Activated T-cell treated with anti-CD3 and anti-CD28 coated beads, Interleukin-2, amount 50 U/mL, for 72 hours (primary cell): ENCODE measurements at places on chromosomes 7 and 10.

DNA sequence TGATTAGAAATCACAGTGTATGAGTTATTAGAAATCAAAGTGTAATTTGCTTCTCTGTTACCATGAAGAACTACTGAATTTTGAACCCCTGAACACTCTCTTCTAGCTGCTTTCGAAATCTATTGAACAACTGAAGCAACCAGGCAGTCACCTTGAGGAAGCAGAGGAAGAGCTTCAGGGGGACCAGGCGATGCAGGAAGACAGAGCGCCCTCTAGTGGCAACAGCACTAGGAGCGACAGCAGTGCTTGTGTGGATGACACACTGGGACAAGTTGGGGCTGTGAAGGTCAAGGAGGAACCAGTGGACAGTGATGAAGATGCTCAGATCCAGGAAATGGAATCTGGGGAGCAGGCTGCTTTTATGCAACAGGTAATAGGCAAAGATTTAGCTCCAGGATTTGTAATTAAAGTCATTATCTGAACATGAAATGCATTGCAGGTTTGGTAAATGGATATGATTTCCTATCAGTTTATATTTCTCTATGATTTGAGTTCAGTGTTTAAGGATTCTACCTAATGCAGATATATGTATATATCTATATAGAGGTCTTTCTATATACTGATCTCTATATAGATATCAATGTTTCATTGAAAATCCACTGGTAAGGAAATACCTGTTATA is 170.7 kb downstream of the HDAC9 start:
- peak; percentile 72 for DNase-seq

DNA sequence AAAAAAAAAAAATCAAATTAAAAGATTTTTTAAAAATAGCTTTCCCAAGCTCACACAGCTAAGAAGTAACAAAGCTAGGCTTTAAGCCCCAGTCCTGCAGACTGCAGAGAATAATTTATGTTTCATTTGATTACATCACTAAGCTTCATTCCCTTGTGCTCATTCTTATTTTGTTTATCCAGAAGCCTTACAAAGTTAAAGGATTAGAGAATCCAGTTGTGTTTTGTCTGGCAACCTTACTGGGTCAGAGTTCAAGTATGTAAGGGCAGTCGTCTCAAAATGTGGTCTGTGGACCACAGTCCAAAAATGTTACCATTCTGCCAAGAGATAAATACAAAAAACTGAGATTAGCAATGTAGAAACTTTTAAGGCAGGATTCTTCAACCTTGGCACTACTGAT is 32.1 kb upstream of the EZH2 start:
- DNase-seq, result no peak

GRCh38 chr10:36602374-36602773 is 523.0 kb upstream of the ANKRD30A start:
- DNase-seq, result no peak

DNA sequence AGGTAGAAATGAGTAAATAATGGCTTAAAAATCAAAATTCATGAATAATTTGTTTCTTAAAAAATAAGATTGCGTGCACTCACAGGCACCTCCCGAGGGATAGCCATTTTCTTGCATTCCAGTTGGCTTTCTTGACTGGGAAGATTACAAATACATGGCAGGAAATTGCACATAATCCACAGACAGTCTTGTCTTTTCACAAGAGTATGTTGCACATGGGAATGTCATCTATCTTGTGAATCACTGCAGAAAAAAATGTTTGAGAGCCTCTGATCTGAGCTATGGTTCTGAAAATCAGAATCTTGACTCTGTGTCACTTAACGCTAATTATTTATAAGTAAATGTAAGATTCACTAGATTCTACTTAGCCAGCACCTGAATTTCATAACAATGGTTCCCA is 74.1 kb upstream of the PRKG1 start:
- DNase-seq, result no peak

DNA sequence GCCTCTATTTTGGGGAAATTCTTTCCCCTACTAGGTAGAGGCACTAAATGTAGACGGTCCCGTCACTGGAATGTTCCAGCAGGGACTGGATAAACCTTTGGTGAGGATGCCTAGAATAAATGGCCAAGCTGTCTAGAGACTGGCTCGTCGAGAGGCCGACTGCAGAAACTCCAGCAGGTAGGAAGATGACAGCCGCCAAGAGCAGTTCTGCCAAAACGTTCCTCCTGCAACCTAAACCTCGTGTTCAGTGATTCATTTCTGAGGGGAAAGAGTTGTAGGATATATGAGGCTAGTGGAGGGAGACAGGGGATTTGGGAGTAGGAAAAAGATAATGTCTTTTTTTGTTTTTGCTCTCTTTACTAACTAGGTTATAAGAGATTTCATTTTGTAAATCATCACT is 184.7 kb upstream of the GDF10 start:
- DNase-seq, result no peak

GRCh38 chr7:157612664-157613561 is 276.1 kb downstream of the DNAJB6 start:
- peak; percentile 75 for DNase-seq

DNA sequence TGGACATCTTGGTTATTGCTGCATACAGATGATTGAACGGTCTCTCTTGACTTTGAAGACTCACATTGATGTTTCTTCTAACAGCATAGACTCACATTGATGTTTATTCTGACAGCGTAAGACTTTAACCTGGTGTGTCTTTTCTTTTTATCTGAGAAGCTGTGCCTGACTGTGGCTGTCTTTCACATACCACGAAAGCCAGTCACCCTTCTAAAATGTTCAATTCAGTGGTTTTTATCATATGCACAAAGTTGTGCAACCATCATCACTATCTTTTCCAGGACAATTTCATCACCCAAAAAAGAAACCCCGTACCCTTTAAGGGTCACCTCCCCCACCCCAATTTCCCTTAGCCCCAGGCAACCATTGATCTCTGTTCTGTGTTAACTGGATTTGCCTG is 24.7 kb downstream of the CELF2 start:
- DNase-seq, result no peak

- no peak for DNase-seq
Measured at GRCh38 chr10:65032867-65033769, 1511.9 kb downstream of the REEP3 start.

GRCh38 chr10:116084161-116084560 is 188.8 kb downstream of the GFRA1 start:
- DNase-seq, result no peak

- DNase-seq, result no peak
Measured at GRCh38 chr10:64036321-64036930, 515.2 kb downstream of the REEP3 start.

DNA sequence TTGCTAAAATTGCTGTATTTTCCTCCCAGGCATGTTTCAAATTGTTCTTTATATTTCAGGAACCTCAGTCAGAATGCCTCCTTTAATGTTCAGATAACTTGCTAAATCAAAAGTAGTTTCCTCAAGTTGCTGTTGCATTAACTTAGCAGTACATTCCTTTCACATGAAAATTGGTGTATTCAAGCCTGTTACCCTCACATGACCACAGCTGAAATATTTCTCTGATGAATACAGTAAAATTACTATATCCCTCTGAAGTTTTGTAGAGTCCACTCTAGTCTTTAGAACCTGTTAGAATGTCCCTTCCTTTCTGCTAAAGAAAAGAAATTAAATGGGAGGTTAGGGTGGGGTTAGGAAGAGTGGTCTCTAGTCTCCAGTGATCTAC is 24.5 kb upstream of the C1GALT1 start:
- DNase-seq, result no peak
